CD8-positive, alpha-beta T cell (primary cell): ENCODE measurements at places on chromosomes 5 and 9. TPM values are rescaled to one million over a fixed set of nuclear protein-coding genes. Genes with fewer than 3 reads are reported as not detected.

Gene CCDC112
- total RNA-seq = 2.7 TPM

Gene PCDHB9
- not detected for total RNA-seq

Gene SOX30
- not detected for total RNA-seq

Gene ZNF454
- not detected for total RNA-seq

Gene SLC36A3
- not detected for total RNA-seq

Gene GFI1B
- total RNA-seq = not detected

Gene PCDHA5
- not detected for total RNA-seq

Gene ADCY2
- not detected for total RNA-seq

Gene RASGRF2
- total RNA-seq = 25.4 TPM

DNA sequence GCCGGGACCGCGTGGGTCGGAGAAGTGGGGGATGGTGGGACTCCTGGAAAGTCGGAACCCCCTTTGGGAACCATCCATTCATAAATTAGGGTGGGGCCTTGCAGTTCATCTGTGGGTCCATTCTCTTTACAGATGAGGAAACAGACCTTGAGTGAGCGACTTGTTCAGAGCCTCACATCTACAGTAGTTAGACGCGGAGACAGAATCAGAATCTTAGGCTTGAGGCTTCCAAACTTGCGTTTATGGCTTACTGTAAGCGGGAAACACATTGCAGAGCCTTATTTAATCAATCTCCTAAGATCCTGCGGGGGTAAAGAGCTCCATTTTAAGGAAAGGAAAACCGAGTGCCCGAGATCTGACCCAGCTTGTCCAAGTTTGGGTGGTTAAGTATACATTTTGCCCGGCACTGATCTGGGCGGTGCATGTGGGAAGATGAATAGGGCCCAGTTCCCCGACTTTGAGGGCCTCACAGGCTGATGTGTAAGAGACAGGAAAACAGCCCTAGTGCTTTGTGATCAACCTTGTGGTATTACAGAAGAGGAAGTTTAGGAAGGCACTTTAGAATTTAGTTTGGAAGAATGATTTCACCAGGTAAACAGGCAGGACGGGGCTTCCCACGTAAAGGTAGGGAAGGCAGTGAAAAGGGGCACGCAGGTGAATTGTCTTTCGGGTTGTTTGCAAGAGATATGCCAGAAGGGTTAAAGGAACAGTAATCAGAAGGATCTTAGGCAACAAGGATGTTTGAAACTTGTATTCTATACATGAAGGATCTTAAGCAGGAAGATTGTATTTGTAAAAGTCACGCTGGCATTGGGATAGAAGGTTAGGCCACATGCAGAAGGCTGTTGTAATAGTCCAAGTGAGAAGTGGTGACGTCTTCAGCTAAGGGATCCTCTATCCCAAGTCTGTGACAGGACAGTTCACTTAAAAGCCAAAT, 744 bp downstream of the TARS1 start:
- peak; percentile 9 for DNase-seq

DNA sequence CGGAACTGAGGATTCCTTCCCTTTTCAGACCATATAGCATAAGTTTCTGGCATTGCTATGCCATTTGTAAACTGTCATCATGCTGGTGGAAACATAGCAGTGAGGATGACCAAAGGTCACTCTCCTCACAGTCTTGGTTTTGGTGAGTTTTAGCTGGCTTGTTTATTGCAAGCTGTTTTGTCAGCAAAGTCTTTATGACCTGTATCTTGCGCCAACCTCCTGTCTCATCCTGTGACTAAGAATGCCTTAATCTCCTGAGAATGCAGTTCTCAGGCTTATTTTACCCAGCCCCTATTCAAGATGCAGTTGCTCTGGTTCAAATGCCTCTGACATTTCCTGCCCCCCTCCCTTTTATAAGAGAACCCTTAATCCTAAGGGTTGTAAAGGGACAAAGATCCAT, 26.7 kb upstream of the GRIA1 start:
- no peak for DNase-seq

- no peak for DNase-seq
Measured at GRCh38 chr5:63043792-63044191, 465.2 kb downstream of the LRRC70 start.

DNA sequence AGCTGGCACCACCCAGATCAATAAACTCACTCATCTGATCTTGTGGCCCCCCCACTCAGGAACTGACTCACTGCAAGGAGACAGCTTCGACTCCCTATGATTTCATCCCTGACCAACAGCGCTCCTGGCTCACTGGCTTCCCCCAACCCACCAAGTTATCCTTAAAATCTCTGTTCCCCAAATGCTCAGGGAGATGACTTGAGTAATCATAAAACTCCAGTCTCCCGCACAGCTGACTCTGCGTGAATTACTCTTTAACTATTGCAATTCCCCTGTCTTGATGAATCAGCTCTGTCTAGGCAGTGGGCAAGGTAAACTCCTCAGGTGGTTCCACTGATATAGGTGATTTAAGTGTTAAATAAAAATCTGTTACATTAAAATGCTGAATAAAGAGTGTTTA, 1.9 kb upstream of the TRIM32 start:
- DNase-seq = no peak

DNA sequence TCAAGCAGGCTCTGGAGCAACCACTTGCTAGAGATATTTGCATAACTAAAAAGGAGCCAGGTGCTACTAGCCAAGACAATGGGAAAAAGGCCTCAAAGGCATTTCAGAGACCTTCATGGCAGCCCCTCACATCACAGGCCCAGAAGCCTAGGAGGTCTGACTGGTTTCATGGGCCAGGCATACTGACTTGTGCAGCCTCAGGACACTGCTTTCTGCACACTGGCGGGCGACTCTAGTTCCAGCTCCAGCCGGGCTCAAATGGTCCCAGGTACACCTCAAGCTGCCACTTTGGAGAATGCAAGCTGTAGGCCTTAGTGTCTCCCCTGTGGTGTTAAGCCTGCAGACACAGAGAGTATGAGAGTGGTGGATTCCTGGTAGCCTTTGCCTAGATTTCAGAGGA, 27.1 kb downstream of the COX7C start:
- DNase-seq = no peak

DNA sequence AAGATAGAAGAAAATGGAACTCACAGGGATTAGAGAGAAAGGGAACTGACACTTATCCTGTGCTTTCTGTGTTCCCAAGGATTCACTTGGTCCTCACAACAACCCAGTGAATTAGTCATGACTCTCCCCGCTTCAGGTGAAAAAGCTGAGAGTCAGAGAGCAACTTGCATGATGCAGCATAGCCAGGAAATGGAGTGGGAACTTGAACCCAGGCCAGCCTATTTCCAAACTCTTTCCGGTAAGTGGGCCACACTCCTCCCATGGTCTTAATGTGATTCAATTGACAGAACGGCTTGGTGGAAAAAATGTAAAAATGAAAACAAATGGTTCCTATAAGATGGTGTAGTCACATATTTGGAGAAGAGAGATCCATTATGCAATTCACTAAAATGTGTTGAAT, 45.9 kb upstream of the CEMIP2 start:
- DNase-seq = no peak

DNA sequence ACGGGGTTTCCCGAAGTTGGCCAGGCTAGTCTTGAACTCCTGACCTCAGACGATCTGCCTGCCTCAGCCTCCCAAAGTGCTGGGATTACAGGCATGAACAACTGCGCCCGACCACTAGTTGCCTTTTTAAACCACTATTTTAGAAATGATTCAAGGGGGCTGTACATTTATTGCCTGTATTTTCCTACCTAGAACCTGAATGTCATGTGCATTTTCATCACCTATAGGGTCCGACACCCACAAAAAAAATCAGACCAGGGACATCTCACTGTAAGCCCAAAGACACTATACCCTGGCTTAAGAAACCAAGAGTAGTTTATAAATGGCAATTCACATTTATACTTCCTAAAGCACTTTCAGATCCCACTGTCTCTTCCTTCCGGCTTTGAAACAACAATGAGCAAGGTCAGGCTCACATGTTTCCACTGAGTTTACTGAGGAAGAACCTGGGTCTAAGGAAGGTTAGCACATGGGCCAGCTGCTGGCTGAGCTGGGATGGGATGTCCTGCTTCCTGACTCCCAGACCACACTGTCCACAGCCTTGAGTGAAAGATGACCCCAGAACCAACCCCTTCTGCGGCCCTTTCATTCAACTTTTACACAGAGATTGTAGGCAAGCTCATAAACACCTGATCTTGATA, 87.3 kb downstream of the SERINC5 start:
- DNase-seq = no peak

DNA sequence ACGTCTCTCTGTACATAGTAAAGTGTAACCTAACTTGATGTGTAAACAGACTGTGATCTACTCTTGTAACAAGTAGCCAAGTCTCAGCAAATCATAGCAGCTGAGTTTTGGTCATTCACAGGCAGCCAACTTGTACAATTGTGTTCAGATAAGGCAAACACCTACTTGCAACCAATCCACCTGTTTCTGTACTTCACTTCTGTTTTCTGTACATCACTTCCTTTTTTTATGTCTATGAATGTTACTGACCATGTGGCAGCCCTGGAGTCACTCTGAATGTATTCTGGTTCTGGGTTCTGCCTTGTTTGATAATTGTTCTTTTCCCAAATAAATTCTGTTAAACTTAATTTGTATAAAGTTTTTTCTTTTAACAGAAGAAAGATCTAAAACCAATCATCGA, 26.0 kb downstream of the RLN2 start:
- DNase-seq = no peak

DNA sequence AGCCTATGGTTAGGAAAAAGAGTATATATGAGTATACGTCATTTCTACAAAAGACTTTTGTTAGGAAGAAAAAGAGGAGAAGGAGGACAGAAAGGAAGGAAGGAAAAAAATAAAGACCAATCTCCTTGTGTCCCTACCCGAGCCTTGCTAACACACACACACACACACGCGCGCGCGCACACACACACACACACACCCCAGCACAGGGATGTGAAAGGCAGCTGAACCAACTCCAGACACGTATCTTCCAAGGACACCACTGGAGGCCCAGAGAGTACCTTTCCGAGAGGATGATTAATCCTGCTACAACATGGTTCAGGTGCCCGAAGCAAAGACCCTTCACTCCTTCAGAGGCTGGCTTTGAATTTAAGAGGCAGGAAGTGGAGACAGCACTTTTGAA, 56.9 kb upstream of the GALNT10 start:
- no peak for DNase-seq

DNA sequence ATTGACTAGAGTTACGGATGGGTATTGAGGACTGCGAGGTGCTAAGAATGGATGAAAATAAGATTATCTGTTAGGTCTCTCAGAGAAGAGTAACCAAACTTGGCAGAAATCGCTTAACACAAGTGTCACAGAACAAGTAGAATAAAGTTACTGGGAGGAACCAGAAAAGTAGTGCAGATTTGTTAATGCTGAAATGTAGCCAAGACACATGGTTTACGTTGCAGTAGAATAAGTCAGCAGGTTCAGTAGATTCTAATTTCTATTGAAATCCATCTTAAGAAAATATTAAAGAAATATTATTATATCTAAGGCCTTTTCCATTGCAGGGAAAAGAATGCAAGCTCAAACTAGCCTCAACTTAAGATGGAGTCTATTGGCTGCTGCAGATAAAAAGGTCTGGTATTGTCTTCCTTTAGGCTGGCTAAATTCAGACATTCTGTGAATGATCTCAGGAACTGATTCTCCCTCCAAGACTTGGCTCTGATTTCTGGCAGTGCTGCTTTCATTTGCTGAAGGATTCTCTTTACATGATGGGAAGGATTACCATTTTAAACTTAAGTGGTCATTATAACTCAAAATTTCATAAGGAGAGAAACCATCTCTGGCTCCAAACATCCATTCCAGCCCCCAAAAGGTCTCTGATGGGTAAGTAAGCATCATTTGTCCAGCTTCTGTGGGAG, 314.9 kb downstream of the MARCHF11 start:
- DNase-seq = no peak

DNA sequence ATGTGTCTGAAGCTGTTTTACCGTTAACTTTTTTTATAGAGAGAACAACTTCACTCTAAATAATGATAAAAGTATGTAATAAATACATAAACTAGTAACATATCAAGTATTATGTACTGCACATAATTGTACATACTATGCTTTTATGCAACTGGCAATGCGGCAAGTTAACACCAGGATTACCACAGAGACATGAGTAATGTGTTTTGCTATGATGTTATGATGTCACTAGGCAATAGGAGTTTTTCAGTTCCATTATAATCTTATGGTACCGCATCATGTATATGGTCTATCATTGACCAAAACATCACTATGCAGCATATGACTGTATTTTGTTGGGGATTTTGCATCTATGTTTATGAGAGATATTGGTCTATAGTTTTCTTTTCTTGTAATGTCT, 326.4 kb upstream of the TARS1 start:
- no peak for DNase-seq
